Activated T-helper 9 cell treated with anti-CD3 and anti-CD28 coated beads, Interleukin-2, amount 50 U/mL, for 16 hours (primary cell): ENCODE measurements at places on chromosomes 3 and 15.

- no peak for DNase-seq
Observed at GRCh38 chr3:135325096-135325495, 530.0 kb downstream of the EPHB1 start.

DNA sequence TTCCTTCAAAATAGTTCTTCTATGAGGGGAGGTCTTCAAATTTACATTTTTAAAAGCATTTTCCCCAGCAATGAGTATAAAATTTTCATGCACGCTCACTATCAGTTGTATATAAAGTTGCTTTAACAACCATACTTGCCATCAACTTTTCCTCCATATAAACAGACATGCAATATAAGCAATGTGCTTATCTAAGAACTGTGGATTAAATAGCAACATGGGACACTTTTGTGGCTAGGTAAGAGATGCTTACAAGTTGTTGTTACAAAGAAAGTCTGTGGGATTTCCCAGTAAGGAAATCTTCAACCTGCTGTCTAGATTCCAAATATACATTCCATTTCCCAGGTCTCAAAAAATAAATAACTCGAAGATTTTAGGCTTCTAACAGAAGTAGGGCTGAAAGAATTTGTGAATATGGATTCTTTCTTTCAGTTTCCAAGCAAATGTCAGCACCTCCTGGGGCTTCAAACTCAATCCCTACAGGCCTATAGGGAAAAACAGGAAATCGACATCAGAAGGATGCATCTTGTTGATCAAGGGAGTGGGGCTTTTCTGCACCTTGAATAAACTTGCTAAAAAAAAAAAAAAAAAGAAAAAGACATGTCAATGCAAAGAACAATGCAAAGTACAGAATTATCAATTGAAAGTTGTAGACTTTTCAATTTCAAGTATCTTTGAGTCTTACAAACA lies 16.1 kb downstream of the TNIK start:
- no peak for DNase-seq

- peak; percentile 48 for DNase-seq
Observed at GRCh38 chr15:84982301-84982920, 755 bp downstream of the PDE8A start.

GRCh38 chr3:24480497-24480896 lies 14.2 kb downstream of the THRB start:
- DNase-seq, result no peak

- DNase-seq, result no peak
Observed at GRCh38 chr15:43383070-43383469, 12.2 kb downstream of the TUBGCP4 start.

DNA sequence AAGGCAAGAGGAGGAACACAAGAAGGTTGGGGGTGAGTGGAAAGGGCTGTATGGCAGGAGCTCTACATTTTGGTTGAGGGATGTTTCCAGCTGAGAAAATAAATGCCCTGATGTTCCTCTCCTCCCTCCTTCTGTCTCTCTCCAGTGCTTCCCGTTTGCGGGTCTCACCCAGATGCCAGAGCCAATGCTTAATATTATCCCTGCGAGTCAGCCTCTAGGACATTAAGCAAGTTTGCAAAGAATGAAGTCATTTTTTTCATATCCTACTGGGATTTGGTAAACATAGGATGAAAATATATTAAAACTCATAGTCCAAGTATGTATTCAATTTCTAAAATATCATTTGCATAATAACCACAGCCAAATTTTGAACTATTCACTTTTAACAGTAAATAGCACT lies 295.9 kb downstream of the CADM2 start:
- no peak for DNase-seq

DNA sequence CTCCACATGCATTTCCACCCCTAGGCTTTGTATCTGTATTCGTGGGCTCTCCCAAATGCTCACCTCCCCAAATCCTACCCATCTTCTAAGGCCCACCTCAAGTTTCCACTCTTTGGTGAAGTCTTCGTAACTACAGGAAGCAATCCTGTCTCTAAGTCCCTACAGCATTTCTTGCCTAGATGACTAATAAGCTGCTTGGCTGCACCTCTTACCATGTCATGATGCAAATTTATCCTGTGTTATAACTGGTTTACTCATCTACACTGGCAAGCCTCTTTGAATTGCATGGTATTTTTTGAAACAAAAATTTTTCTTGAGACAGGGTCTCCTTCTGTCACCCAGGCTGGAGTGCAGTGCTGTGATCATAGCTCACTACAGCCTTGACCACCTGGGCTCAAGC lies 73.3 kb downstream of the SETMAR start:
- no peak for DNase-seq

DNA sequence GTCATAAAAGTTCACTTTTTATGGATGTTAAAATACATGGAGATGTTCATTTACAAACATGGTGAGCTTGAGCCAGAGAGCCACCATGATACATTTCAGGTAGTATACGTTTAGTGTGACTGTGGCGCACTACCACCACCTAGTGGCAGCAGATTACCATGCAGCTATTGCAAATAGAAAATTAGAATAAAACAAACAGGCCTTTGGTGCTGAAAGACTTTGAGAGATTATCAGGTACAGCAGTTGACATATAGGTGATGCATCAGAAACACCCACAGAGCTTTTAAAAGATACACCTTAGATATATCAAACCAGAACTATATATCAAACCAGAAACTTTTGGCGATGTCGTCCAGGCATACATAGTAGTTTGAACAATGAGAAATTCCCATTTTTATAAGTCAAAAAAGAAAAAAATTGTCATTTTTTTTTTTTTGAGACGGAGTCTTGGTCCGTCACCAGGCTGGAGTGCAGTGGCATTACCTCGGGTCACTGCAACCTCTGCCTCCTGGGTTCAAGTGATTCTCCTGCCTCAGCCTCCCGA lies 42.0 kb upstream of the ICE2 start:
- DNase-seq, result peak; percentile 67

DNA sequence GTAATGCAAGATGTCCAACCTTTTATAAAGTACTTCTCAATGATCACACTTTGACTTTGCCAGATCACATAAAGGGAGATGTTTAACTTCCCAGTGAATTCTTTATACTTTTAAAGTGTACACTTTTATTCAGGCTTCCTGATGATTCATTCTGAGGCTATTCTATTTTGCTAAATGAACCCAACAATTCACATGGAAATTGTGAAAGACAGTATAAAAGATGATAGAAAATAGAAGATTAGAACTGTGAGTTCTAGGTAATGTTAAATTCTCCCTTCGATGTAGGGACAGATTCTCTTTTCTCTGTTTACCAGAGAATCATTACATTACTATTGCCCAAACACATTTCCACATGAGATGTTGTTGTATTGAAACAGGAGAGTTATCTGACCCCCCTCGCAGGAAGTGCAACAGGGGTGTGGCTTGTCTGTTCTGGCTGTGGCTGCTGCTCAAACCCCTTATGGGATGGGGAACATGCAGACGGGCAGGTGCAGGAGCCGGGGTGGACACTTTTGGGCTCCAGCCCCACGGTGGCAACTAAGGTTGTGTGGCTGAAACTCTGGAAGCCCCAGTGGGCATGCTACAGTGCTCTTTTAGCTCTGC lies 131.3 kb upstream of the LRTM1 start:
- no peak for DNase-seq

DNA sequence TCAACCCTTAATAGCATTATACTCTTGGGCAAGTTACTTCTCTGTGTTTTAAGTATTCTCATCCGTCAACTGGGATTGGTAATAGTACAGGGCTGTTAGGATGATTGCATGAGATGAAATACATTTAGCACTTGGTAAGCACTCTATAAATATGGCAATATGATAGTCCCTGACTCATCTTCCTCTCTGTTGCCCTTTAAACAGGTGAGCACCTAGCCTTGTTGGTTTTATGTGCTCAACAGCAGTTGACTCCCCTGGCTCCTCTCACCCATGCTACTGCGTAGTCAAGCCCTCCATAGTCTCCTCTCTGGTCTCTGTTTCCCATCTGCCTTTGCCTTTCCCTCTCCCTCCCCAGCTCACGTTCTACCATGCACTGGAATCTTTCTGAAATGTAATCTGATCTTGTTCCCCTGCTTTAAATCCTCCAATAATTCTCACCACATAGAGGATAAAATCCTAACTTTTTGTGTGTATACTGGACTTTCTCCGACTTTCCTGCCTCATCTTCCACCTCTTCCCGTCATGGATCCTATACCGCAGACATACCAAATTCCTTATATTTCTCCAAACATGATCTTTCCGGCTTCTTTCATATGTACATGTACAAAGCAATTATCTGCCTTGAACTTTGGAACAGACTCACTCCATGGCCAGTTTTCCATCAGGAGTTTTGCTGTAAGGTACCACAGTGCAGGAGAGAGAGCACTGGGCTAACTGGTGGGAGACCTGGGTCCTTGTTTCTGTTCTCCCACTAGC lies 42.3 kb downstream of the FSD2 start:
- DNase-seq, result no peak

GRCh38 chr15:83698294-83698693 lies 44.4 kb downstream of the ADAMTSL3 start:
- DNase-seq, result no peak

- no peak for DNase-seq
Observed at GRCh38 chr3:21174461-21174860, 576.5 kb downstream of the ZNF385D start.

GRCh38 chr15:71549091-71549490 lies 261.3 kb upstream of the NR2E3 start:
- no peak for DNase-seq

DNA sequence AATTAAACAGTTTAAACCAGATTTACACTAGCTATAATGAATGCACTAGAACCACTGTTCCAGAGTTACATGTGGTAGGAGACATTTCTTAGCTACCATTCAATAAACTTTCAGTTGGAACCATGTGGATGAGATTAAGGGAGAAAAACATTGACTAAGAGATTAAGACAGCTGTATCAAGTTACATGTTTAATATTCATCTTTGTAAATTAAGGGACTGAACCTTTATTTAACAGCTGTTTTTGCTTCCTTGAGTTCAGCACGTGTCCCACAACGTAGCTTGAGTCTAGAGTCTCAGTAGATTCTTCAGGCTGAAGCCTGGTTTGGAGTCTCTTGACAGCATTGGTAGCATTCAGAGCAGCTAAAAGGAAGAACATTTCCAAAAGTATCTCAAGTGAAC lies 27.2 kb upstream of the CFAP44 start:
- no peak for DNase-seq

DNA sequence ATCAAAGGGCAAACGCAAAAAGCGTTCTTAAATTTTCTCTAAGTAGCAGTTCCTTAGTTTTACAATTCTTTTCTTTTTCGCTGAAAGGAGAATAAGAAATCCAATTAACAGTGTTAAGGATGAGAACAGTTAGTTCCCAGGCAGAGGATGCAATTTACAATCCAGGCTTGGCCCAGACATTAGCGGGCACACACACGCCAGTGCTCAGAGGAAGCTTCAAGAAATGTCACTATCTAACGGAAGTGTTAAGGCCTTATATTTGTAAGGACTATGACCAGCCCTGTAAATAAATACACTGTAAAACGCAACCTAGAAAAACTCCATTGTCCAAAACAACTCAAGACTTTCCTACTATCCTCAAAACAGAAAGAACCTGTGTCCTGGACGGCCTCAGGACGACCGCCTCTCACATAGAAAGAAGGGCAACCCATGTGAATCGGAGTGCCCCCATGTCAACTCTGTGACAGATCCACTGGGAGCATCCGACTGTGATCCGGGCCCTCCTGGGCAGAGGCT lies 1.3 kb downstream of the ACAP2 start:
- no peak for DNase-seq

DNA sequence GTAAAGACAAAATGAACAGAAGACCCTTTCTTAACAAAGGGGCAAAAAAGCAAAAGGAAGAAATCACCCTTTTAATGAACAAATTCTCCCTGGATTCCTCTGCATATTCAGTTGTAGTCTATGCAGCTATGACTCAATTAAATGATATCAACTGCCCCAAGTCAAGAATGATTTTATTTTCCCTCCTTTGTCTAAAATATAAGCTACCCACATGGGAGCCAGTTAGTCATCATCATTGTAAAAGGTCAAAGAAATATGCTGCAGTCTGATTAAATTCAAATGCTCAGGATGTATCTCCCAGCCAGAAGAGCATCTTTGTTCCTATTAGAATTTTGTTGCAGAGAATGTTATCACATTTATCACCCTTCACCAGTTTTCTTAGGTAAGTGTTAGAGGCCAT lies 84.0 kb downstream of the SST start:
- no peak for DNase-seq

- DNase-seq, result no peak
Observed at GRCh38 chr3:174083706-174084105, 686.2 kb downstream of the NLGN1 start.

DNA sequence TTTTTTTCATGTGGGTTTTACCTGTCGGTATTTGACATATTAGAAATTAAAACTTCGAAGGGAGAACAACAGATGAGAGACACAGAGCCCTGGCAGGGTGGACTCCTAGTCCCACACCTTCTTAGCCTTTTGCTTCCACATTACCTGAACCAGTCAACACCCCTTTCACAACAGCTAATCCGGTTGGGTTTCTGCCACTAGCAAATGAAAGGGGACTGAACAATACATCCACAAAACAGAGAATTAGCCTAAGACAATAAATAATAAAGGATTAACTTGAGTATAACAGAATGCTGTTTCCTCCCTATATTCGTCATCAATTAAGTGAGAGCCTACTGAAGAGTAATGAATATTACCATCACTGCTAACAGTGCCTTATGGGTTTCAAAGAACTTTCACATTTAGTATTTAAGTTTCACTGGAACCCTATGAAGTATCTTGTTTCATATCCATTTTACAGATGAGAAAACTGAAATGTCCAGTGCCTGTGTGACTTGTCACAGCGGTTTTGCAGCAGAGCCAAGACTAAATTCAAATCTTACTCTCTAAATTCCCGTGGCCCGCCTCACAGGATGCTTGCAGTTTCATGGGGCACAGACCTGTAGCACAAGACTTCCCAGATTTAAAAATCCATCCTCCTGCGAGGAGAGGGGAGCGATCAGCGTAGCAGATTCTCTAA lies 1.0 kb upstream of the RAB8B start:
- no peak for DNase-seq

DNA sequence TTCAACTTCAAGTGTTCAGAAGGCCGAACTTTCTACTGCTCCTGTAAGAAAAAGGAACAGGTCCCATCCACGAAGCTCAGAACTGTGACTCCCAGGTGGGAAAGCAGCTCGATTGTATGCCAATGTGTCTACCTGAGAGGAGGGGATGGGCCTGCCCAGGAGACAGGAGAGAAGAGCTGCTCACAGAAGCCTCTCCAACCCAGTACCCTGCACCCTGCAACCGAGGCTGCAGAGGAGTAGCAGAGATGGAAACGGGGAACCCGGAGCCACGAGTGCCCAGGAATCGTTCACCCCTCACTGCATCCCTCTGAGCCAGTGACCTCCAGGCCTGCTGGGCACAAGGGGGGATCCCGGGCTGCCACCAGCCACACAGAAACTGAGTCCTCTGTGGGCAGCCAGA lies 86.5 kb upstream of the PRR23E start:
- DNase-seq, result no peak

- no peak for DNase-seq
Observed at GRCh38 chr15:92801774-92802464, 98.2 kb upstream of the CHD2 start.

- DNase-seq, result no peak
Observed at GRCh38 chr15:39468828-39469227, 112.1 kb upstream of the THBS1 start.
